ENCODE measurements at places on chromosomes 2 and 18.

GRCh38 chr18:12091538-12092141 is 2.0 kb upstream of the ANKRD62 start:
- peak; percentile 68 for DNase-seq

DNA sequence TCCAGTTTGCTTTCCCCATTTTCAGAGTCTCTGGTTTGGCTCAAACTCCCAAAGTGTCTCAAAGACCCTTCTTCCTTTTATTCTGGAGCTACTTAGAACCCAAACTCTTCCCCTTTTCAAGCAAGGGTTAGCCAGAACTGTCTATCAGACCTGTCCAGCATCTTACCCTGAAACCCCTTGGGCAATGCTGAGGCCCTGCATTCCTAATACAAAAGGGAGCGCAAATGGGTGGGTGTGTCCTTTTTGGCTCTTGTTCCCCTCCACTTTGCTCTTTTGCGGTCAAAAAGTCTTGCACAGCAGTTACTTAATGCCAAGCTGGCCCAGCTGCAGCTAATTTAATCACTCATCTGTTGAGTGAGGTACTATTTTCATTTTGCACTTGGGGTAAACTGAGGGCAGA is 231.2 kb upstream of the FOSL2 start:
- DNase-seq: no peak

DNA sequence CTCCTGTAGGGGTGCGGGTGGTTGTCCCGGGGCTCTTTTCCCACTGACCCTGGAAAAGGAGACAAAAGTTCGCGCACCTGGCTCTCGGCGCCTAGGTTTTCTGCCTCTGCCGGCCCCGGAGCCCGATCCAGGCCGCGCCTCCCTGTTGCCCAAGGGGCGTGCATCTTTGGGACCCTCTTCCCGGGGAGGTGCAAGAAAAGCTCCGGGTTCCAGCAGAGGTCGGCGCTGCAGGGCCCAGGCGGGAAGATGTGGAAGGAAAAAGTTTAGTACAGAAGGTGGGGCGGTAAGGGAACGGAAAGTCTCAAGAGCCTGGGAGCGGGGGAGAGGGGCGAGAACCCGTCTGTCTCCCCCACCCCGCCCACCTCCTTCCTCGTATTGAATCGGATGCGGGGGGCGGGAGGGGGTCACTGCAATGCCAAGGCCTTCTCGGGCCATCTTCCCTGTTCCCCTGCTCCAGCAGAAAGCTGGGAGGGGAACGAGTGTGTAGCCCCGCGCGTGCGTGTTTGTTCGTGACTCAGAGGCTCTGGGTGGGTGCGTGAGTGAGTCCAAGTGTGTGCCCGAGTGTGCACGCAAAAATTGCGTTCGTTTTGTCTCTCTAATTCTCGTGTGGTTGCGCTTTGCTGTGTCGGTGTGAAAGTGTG is 6.3 kb upstream of the EN1 start:
- DNase-seq: no peak

GRCh38 chr2:191526536-191526935 is 151.4 kb upstream of the NABP1 start:
- no peak for DNase-seq

DNA sequence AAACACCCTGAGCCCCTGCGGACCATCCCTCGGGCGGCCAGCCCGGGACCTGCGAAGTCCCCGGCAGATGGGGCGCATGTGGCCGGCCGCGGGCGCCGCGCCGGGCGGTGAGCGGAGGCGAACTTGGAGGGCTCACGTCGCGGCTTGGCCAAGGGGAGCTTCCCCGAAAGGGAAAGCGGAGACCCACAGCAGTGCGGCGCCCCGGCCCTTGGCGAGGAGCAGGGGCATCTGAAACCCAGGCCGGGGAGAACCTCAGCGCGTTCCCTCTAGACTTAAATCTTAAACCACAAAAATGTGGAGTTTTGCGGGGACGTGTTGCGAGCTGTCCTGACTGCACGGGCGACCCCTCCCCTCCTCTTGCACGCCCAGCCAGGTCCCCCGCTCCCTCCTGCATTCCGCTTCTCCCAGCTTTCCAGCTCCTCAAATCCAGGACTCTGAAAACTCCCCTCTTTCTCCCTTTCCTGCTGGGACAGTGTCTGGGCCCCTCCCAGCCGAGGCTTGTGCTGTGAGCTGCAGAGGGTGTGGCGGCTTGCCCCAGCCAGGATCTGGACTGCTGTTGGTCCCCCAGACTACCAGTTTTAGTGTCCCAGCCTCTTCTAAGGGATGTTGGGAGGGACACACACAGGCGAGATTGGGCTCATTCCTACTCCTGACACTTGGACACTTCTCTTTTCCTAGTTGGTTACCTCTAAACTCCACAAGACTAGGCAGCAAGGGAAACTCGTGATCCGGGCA is 1.3 kb downstream of the FMNL2 start:
- DNase-seq: peak; percentile 79

All from right forelimb (tissue), 1 donor.